ENCODE measurements at places on chromosomes 5 and 9. TPM values are rescaled to one million over a fixed set of nuclear protein-coding genes. Genes with fewer than 3 reads are reported as not detected.

- no peaks in the 10 kb centered on the region for H3K36me3 ChIP-seq
- no peak overlapping the region for H3K4me3 ChIP-seq
- no peaks in the 10 kb centered on the region for H3K4me1 ChIP-seq
These were observed 97.9 kb upstream of the MAMDC2 start for GRCh38 chr9:69945671-69946141.

Gene C9
- not detected for total RNA-seq

DNA sequence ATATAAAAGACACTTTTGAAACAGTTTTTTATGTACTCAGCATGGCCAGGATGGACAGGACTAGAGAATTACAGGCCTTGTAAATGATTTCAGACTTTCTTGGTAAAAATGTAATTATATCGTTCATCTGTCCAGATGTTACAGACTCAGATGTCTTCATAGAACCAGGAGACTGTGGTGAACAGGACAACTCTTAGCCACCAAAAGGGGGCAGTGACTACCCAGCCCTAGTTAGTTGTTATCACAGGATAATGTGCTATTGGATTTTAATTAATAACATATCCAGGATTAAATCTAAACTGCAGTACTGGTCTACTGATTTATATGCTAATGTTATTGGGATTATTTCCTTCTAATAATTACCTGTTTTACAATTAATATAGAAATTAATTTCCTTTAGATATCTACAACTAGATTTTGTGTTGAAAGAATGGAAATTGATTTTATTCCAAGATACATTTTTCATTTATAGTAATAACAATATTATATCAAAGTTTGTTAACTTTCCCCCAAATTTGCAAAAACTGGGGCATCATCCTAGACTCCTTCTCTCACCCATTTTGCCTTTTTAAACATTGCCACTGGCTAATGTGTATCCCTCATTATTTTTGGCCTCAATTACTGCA is 99.4 kb downstream of the MTREX start:
- no peak overlapping the region for H3K4me3 ChIP-seq
- peaks cover 70% of the 10 kb centered on the region for H3K36me3 ChIP-seq
- no peak overlapping the region for H3K27ac ChIP-seq
- H3K27me3 ChIP-seq: no peaks in the 10 kb centered on the region
- DNase-seq: peak; percentile 15

GRCh38 chr9:128271112-128271511 is 4.7 kb downstream of the GOLGA2 start:
- no peak overlapping the region for H3K27ac ChIP-seq
- peaks cover 11% of the 10 kb centered on the region for H3K4me1 ChIP-seq
- peaks cover 7% of the 10 kb centered on the region for H3K36me3 ChIP-seq
- no peak for DNase-seq

DNA sequence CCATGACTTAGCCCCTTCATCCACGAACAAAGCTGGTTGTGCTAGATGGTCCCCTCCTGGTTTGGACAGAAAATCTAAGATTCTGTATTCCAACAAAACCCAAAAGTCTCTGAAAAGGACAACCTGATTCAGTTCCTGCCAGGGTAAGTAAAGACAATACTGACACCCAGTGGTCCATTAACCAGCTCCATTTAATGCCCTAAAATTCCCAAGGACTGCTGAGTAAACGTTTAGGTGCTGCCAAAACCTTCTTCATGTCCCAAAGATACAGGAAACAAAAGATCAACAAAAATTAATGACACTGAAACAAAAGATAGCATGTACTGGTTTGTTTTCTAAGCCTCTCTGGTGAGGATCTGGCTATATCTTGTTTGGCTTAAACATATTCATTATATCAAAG is 25.3 kb upstream of the PPP1R2B start:
- no peaks in the 10 kb centered on the region for H3K4me1 ChIP-seq
- H3K27me3 ChIP-seq: no peaks in the 10 kb centered on the region
- H3K27ac ChIP-seq: no peak overlapping the region
- no peak for DNase-seq

Gene WWC1
- total RNA-seq: 1.2 TPM

DNA sequence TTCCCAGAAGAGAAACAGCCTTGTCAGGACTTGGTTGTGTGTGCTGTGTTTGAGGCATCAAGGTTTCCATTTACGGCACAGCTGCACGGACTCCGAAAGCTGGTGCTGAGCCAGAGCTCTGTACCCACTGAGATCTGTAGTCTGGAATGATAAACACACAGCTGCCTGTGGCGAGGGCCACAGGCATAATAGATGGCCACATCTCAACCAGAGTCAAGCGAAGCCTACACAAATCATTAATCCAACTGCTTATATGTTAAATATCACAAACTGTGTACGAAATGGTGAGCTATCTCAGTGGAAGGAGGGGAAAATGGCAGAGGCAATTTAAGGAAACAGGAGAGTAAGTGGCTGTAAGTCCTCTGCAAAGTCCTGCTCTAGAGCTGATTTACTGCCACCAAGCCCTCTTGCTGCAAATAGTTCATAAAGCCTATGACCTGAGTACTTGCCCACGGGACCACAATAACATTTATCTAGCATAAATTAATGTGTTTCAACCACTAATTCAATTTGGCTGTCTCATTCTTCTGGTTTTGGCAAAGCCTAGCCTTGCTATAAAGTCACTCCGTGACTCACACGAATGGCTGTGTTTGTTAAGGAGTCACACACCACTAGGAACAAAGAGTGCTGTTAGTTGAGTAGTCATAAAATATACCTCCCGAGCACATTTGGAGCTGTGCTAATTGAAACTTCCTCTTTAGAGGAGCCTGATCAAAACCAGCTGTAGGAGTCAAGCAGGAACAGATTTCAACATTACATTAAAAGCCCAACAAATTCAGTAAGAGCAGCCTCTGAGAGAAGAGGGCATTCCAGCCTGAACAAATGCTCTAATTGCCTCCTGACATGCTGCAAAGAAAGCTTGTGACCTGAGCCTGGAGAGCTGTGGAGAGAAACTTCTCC is 738.6 kb upstream of the ZNF608 start:
- H3K36me3 ChIP-seq: no peaks in the 10 kb centered on the region
- no peak overlapping the region for H3K4me3 ChIP-seq
- H3K27me3 ChIP-seq: no peaks in the 10 kb centered on the region
- no peak for DNase-seq
- H3K27ac ChIP-seq: no peak overlapping the region

DNA sequence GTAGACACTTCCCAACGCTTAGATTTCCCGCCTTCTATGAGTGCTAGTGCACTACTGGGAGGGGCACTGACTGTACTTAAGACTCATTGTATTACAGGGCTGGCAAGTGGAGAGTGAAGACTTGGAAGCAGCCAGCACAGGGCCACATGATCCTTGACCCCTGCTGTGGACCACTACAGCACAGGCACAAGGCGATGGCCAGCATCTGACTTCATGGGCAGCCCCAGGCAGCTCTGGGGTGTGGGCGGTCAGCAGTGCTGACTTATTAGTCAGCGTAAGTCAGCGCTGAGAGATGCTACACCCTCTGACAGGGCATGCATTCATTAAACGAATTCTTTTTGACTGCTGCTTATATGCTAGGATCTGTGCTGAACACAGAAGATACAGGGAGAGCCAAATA is 9.3 kb downstream of the SLC46A2 start:
- no peak overlapping the region for H3K27ac ChIP-seq
- H3K27me3 ChIP-seq: no peaks in the 10 kb centered on the region
- no peaks in the 10 kb centered on the region for H3K4me1 ChIP-seq
- H3K36me3 ChIP-seq: peaks cover under 1% of the 10 kb centered on the region
- no peak overlapping the region for H3K4me3 ChIP-seq

Gene WDR70
- 35.3 TPM for total RNA-seq

DNA sequence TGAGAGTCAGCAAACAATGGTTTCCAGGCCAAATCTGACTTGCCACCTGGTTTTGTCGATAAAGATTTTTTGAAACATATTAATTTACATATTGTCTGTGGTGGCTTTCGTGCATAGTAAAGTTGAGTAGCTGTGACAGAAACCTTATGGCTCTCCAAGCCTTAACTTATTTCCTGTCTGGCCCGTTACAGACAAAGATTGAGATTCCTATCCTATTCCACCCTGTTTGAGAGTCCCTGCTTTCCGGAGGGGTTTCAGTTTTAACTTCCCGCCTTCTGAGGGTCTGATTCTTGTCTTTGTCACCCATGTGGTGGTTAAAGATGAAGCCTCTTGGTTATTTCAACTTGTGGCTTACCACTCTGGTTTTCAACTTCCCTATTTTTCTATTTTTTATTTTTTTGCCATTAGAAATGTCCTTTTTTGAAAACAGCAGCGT is 11.4 kb downstream of the OTULIN start:
- H3K27ac ChIP-seq: peak overlapping the region; percentile 73
- DNase-seq: peak; percentile 26
- peaks cover 79% of the 10 kb centered on the region for H3K4me1 ChIP-seq

Gene DIPK1B
- total RNA-seq: 1.3 TPM

Measured in CD4-positive, CD25-positive, alpha-beta regulatory T cell (primary cell).